ENCODE measurements at places on chromosomes 1 and 21. TPM values are rescaled to one million over a fixed set of nuclear protein-coding genes. Genes with fewer than 3 reads are reported as not detected.

DNA sequence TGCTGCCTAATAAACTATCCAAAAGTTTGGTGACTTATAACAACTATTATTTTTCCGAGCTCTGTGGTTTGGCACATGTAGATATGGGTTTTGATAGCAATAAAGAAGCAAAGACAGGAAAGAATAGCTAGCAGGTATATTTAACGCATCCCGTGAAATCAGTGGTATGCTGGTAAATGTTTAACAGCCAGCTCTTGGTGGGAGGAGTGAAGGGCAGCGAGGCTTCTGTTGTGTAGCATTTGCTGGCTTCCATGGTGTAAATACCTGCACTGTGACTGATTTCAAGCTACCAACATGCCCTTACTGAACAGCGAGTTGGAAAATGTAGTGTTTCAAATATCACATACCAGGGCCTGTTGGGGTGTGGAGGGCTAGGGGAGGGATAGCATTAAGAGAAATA lies 291.0 kb downstream of the PRDM2 start:
- no peak overlapping the region for H3K4me3 ChIP-seq
- no peaks in the 10 kb centered on the region for H3K36me3 ChIP-seq
- H3K4me1 ChIP-seq: no peaks in the 10 kb centered on the region
- H3K27ac ChIP-seq: no peak overlapping the region

DNA sequence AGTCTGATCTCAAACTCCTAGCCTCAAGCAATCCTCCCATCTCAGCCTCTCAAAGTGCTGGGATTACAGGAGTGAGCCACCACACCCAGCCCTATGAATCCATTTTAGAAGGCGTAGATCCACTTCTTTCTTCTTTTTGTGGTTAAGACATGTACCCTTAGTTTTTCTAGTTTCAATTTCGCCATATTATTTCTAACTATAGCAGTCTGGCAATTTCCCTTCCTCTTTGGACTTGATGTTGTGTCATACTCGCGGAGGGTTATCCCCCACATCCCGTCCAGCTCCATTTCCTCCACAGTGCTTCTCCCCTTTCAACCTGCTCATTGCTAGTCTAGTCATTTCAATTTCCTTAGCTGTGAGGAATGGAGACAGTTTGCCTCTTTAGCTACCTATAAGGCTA lies 5.2 kb upstream of the LRRC8D start:
- H3K4me1 ChIP-seq: no peaks in the 10 kb centered on the region
- ATAC-seq: peak; percentile 31
- no peak overlapping the region for H3K27ac ChIP-seq
- H3K36me3 ChIP-seq: no peaks in the 10 kb centered on the region

GRCh38 chr21:17388226-17388625 lies 124.6 kb upstream of the CXADR start:
- H3K4me1 ChIP-seq: no peaks in the 10 kb centered on the region
- no peak overlapping the region for H3K4me3 ChIP-seq
- no peaks in the 10 kb centered on the region for H3K27me3 ChIP-seq
- no peak for ATAC-seq
- no peak overlapping the region for H3K27ac ChIP-seq

DNA sequence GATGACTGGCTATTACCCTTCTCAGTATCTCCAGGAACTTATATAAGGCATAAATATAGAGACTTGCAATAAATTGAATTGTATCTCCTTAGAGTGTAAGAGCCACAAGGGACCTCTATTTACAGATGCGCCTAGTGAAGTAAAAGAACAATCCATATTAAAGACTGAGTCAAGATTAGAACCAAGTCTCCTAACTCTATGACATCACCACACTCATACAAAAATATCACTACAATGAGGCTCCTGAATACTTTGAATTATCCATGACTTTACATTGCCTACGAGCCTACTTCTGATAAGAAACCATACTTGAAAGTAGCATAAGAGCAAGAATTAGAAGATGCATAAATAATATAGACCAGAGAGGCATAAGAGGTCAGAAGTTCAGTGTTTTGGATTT lies 18.8 kb downstream of the DPYD start:
- no peak overlapping the region for H3K27ac ChIP-seq
- no peak for ATAC-seq
- H3K4me1 ChIP-seq: peaks cover 6% of the 10 kb centered on the region

GRCh38 chr1:109290998-109291397 lies 8.1 kb upstream of the PSRC1 start:
- H3K27me3 ChIP-seq: no peaks in the 10 kb centered on the region
- H3K36me3 ChIP-seq: no peaks in the 10 kb centered on the region
- no peak overlapping the region for H3K27ac ChIP-seq

DNA sequence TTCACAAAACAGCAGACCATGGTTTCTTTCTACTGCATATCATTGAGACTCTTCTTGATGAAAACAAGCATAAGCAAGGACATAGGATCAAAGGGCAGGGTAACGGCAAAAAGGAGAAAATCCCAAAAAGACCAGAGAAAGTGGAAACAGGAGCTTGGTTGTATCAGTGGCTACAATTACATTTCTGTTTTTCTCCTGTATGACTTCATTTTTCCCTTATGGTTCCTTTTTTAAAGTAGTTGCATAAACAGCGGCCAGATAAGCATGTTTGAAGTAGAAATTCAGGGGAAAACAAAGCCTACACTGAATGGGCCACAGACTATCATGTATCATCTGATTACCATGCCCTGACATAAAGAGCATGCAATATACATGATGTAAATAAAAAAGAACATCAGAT lies 4.6 kb downstream of the EGLN1 start:
- ATAC-seq: no peak
- H3K4me3 ChIP-seq: peak overlapping the region; percentile 66
- no peak overlapping the region for H3K27ac ChIP-seq
- H3K4me1 ChIP-seq: peaks cover 76% of the 10 kb centered on the region
- no peaks in the 10 kb centered on the region for H3K27me3 ChIP-seq

DNA sequence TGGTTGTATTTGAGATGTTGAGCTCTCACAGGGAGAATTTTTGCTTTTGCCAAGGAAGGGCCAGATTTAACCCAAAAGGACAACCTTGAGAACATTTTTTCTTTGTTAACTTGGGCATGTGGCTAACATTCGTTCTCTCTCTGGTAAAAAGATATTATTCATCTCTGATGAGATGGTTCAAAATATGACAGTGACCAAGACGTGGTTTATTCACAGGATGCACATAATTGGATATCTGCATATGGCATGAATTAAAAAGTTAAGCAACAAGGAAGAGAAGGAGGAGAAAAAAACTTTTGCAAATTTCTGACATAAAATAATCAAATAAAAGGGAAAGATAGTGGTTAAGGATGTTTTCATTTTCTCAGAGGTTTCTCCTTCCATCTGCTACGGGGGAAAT lies 43.1 kb upstream of the BCL10 start:
- H3K27ac ChIP-seq: no peak overlapping the region
- H3K4me1 ChIP-seq: no peaks in the 10 kb centered on the region
- ATAC-seq: no peak
- no peaks in the 10 kb centered on the region for H3K36me3 ChIP-seq
- no peak overlapping the region for H3K4me3 ChIP-seq

DNA sequence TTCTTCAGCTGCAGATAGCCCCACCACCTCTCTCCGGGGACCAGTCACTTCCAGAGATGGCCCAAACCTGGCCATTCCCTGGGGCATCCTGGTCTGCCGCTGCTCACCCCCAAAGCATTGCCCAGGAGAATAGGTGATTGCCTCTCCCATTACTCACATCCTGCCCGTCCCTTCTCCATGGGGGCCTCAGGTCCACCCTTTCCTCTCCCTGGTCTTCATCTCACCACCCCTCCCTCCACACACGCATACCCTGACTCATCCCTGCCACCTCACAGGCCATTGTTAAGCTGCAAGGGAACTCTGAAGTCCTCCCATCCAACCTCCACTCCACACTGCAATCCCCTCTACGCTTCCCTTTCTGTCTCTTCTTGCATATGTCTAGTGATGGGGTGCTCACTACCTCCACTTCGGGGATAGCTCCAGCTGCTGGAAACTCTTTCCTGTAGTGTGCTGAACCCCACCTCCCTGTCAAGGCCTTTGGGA lies at the start of gene PLEKHG5:
Gene PLEKHG5 (minus strand): TSS at position 188 of the 483 bp plus-strand sequence. CDS start 14,096 bp downstream, outside the sequence.
- peaks cover 12% of the 10 kb centered on the region for H3K27me3 ChIP-seq
- H3K27ac ChIP-seq: peak within 1 kb of the TSS; percentile 83
- H3K36me3 ChIP-seq: no peaks in the 10 kb centered on the region
- H3K4me3 ChIP-seq: peak within 1 kb of the TSS; percentile 70

DNA sequence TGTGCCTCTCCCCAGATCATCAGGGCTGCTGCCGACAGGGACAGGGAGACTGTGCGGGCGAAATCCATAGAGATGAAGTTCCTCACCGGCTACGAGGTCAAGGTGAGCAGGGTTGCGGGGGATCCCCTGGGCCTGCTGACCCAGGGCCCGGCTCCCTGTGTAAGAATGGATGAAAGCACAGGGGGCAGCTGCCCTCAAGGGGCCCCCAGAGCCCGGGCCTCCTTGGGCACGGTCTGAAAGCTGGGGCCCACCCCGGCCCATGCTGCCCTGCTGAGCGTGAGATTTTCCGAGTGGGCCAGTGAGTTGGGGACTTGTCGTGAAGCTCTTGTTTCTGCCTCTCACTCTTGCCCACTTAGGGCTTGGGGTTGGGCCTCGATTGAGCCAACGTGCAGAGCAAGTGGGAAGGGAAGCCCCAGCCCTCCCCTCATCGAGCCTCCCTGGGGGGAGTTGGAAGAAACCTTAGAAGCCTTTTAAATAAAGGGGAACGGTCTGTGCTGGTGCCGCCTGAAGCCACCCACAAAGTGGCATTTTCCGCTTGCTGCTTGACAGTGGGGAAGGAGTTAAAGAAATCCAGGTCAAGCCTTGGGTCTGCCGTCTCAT lies 45.2 kb downstream of the COQ8A start:
- no peak overlapping the region for H3K4me3 ChIP-seq
- H3K4me1 ChIP-seq: no peaks in the 10 kb centered on the region
- peak overlapping the region; percentile 48 for H3K27ac ChIP-seq
- H3K36me3 ChIP-seq: no peaks in the 10 kb centered on the region
- ATAC-seq: no peak

DNA sequence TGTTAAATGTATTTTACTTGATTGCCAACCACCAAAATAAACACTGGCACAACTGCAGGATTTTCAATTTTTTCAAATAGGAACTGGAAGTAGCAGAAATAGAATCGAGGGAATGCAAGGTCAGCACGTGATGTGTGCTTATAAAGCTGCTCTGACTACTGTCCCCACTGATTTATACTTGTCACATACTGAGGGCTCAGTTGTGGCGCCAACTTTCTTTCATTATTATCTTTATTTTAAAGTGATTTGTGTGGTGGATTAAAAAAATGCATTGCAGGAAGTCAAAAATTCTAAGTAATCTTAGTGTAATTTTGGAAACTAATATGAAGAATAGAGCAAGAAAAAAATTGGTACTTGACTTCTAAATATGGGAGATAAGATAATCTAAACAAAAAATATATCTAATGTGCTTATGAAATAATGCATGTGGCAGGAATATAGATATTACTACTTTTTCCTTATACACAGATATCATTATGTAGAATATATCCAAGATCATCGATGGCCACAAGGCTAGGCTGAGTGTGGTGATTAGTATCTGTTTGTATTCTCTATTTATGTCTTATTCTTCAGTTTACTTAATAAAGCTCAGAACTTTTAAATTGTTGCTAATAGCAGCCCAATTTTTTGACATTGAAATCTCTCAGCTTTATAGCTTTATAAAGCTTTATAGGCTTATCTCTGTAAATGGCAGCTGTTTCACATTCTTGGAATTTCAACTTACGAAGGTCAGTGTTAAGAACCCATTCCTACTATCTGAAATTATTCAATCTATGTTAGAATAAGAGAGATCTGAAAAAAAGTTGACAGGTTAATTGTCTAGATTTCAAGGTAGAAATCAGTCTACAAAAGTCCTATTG lies 404.5 kb upstream of the ADAMTS5 start:
- H3K27me3 ChIP-seq: no peaks in the 10 kb centered on the region
- H3K4me3 ChIP-seq: no peak overlapping the region

GRCh38 chr1:3056641-3057040 lies 12.4 kb upstream of the PRDM16 start:
- H3K27ac ChIP-seq: no peak overlapping the region
- H3K4me3 ChIP-seq: no peak overlapping the region
- peaks cover 78% of the 10 kb centered on the region for H3K27me3 ChIP-seq
- H3K4me1 ChIP-seq: no peaks in the 10 kb centered on the region
- no peak for ATAC-seq

- ATAC-seq: no peak
- H3K36me3 ChIP-seq: no peaks in the 10 kb centered on the region
- no peaks in the 10 kb centered on the region for H3K27me3 ChIP-seq
- H3K4me1 ChIP-seq: peaks cover 17% of the 10 kb centered on the region
Measured at GRCh38 chr1:25898223-25899015, 7.8 kb downstream of the STMN1 start.

DNA sequence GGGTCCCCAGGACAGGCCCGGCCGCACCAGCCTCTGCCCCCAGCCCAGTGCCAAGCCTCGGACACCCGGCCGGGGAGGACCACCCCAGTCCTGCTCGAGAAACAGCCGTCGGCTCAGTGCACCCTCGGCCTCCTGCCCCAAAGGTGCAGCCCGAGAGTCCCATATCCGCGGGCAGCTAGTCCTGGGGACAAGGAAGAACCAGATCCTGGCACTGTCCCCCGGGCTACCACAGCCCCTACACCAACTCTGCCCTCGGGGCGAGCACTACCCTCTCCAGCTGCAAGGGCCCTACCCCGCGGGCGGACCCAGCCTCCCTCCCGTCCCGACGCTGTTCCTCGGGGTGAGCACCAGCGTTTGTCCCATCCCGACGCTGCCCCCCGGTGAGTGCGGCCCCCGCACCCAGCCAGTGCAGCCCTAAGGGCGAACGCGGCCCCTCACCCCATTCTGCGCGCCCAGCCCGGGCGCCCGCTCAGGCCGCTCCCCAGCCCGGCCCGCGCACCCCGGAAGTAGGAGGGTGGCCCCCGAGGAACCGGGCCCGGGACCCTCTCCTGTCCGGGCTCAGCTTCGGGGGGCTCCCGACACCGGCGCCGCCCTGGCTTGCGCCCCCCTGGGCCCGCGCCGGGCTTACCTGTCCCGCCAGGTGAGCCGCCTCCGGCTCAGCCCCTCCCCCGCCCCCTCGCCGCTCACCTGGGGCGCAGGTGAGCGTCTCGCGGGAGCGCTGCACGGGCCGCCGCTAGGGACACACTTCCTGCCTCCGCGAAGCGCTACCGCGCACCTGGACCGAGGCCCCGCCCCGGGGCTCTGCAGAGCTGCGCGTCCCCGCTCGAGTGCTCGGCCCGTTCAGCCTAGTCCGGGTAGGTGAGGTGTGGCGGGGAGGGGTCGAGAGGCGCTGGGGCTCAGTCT lies at the start of gene KDF1:
Gene KDF1 (minus strand): TSS at position 747 of the 903 bp plus-strand sequence. CDS start 8,088 bp downstream, outside the sequence.
- ATAC-seq: no peak
- peak within 1 kb of the TSS; percentile 36 for H3K4me3 ChIP-seq
- no peaks in the 10 kb centered on the region for H3K36me3 ChIP-seq
- H3K27me3 ChIP-seq: peaks cover 92% of the 10 kb centered on the region

DNA sequence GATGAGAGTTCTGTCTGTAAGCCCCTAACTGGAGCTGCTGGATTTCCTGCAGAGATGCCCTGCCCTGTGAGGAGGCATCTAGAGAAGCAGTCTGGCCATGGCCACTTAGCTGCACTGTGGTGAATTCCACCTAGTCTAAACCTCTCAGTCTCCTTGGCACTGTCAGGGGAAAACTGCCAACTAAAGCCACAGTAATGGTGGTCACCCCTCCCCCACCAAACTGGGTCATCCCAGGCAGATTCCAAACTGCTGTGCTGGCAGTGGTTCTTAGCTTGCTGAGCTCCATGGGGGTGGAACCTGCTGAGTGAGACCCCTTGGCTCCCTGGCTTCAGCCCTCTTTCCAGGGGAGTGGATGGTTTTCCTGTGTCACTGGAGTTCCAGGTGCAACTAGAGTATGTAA lies 740.6 kb downstream of the RWDD3 start:
- no peak for ATAC-seq
- H3K4me1 ChIP-seq: no peaks in the 10 kb centered on the region
- H3K27me3 ChIP-seq: no peaks in the 10 kb centered on the region
- no peak overlapping the region for H3K27ac ChIP-seq

DNAH14 gene
- 32.4 TPM for total RNA-seq

SYTL1 gene
- total RNA-seq: 4.8 TPM

HMGCS2 gene
- 3.4 TPM for total RNA-seq

TINAGL1 gene
- 152 TPM for total RNA-seq

CNR2 gene
- not detected for total RNA-seq

EFNA1 gene
- total RNA-seq: 25.8 TPM
